ENCODE measurements at places on chromosomes 5 and 9.

GRCh38 chr5:178376921-178377582, 144.4 kb upstream of the PHYKPL start:
- no peak for DNase-seq

GRCh38 chr9:131523451-131524435, 7.3 kb downstream of the UCK1 start:
- DNase-seq, result no peak

- DNase-seq, result no peak
Measured at GRCh38 chr5:109511980-109512734, 102.4 kb upstream of the PJA2 start.

DNA sequence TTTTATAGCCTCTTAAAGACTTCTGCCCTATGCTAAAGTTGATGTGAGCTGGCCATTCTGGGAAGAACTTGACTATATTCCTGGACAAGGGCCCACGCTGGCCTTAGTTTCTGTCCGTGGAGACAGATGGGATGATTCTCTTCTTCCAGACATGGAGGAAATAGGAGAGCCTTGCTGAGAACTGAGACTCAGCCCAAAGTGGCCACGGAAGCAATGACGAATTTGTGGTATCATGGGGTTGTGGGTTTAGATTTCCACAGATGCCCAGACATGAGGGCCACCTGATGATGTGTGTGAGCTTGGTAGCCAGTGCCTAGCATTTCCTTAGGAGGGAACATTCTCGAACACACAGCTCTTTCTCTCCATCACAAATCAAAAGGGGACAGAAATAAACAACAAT, 309.1 kb downstream of the NSG2 start:
- DNase-seq, result no peak

DNA sequence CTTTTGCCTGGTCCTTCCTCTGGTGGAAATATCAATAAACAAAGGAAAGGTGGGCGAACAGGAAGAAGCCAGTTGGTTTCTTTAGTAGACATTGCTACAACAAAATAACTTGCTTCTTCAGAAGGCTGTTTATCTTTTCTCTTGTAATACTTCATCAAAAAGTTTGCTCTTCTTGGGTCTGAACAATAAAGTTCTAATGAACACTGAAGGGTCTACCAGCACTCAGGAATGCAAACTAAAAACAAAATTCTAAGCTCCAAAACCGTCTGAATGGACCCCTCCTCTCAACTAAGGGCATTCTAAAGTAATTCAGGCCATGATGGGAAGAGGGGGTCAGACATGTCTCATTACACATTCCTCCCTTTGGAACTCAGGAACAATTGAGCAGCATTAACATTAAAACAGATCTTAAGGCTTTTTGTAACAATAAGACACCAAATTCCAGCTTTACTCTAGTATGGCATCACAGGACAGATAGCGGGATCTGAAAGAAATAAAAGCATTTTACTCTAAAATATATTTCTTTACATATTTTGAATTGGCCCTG, 2.3 kb downstream of the TBCA start:
- DNase-seq, result no peak

DNA sequence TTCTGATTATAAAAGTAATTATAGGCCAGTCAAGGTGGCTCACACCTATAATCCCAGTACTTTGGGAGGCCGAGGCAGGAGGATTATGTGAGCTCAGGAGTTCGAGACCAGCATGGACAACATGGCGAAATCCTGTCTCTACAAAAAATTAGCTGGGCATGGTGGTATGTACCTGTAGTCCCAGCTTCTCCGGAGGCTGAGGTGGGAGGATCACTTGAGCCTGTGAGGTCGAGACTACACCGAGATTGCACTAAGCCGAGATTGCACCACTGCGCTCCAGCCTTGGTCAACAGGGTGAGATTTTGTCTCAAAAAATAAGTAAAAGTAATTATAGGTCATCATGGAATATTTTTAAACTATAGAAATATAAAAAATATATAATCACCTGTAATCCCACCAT, 18.1 kb downstream of the IRF1 start:
- DNase-seq, result no peak

- DNase-seq, result no peak
Measured at GRCh38 chr9:107487521-107488374, 1.8 kb downstream of the KLF4 start.

DNA sequence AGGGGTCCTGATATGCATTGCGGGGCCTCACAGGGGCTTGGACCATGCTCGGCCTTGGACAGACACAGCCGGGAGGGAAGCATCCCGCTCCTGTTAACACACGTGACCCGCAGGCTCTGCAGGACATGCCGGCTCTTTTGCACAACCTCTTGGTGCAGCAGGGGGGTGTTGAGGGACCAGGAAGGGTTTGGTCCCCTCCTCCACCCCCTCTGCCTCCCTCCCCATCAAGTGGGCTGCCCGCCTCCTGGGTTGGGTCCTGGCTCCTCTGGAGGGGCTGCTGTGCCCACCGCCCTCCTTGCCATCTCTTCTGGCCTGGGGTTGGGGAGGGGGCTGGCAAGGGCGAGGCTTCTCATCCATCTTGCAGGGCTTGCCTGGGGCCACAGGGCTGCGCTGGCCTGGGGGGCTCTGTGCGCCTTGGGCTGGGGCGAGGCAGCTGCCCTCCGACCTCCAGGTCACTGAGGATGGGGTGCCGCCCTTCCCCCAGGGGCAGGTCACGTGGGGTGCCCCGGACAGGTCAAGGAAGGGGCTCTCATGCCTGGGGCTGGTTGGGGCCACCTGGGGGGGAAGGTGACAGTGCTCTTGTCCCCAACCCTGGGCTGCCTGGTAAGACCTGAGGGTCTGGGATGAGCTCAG, 16.8 kb upstream of the SLC9A3 start:
- DNase-seq, result no peak

- DNase-seq, result no peak
Measured at GRCh38 chr5:10441992-10442435, 335 bp downstream of the ROPN1L start.

GRCh38 chr5:75463726-75464125, 47.7 kb downstream of the CERT1 start:
- DNase-seq, result no peak

- DNase-seq, result no peak
Measured at GRCh38 chr5:169945831-169946261, 34.4 kb downstream of the INSYN2B start.

DNA sequence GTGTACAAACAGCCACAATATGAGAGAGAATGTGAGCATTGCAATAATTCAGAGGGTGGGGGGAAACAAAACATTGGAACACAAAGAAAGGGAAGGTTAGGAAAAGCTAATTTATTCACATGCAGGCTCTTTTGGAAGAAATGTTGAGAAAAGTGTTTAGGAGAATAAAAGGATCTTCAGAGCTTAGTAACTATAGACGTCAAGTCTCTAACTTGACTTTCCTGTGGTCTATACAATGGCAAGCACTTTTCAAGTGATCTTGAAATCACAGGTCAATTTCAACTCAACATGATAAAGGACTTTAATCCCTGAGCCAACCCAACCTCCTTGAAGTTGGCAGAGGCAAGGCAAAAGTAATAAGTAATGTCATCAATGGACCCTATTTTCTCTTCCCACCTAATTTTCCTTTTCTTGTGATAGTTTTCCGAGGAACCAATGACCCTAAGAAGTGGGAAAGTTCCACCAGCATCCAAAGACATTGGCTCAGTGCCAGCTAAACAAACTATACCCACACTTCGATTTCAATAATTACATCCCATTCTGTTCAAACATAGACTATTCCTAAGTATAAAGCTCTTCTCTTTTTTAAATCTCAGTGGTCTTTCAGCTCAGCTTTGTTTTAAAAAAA, 23.7 kb downstream of the RFK start:
- no peak for DNase-seq

DNA sequence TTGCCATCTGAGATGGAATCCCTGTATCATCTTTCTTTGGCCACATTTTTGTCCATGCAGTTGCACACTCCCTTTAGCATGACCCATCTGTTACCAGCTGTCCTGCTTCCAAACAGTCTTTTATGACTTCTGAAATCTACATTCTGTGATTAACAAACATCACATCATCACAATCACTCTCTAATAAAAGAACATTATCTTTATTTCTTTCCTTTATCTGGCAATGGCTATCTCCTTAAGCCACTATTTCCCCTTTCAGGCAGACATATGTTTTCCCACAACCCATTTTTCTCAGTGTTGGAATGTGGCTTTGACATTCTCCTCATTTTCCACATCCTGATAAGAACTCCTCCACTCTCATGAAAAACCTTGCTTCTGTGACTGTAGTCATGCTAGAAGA, 141.0 kb downstream of the ST8SIA4 start:
- no peak for DNase-seq

DNA sequence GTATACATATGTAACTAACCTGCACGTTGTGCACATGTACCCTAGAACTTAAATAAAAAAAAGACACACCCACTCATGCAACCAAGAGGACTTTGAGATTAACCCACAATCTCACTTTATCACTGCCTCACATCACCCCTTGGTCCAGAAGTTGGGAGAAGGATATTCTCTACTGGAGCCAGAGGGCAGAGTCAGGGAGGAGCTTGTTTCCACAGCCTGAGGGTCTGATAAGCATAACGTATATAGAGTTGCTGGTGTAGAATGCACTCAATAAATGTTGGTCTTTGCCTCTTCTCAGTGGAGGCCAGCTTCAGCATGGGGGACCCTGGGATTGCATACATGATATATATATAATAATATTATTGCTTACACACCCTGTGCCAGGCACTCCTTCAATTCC, 10.1 kb downstream of the KCNV2 start:
- no peak for DNase-seq

DNA sequence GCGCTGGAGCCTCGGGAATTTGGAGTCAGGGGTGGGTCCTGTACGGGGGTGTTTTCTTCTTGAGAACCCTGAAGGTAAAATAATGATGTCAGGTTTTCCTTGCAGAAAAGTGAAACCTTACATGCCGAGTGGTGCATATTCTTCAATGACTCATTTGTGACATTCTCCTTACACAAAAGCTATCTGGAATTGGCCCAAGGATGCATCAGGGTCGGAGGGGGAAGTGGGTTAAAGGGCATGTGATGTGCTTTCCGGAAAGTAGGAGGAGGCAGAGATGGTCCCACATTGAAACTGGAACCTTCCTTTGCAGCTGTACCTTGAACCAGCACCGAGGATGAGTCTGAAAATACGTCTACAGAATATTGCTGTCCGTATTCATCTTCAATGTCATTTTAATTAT, 411.2 kb upstream of the IRX4 start:
- no peak for DNase-seq

DNA sequence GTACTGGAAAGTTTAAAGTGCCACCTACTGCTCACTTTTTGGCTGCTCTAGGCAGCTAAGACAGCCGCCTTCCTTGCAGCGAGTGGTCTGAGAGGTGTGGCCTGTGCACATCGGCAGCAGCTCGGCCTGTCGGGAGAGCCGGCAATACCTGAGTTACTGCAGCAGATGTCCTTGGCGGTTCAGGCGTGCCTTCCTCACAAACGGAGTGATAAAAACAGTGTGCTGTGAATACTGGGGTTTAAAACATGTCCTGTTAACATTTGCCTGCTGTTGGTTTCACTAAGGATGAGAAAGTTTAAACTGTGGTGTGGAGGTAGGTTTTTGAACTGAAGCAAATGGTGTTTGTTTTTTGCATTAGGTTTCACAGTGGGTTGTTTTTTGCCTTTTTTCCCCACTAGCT, 12.9 kb downstream of the TRAF2 start:
- DNase-seq, result no peak

DNA sequence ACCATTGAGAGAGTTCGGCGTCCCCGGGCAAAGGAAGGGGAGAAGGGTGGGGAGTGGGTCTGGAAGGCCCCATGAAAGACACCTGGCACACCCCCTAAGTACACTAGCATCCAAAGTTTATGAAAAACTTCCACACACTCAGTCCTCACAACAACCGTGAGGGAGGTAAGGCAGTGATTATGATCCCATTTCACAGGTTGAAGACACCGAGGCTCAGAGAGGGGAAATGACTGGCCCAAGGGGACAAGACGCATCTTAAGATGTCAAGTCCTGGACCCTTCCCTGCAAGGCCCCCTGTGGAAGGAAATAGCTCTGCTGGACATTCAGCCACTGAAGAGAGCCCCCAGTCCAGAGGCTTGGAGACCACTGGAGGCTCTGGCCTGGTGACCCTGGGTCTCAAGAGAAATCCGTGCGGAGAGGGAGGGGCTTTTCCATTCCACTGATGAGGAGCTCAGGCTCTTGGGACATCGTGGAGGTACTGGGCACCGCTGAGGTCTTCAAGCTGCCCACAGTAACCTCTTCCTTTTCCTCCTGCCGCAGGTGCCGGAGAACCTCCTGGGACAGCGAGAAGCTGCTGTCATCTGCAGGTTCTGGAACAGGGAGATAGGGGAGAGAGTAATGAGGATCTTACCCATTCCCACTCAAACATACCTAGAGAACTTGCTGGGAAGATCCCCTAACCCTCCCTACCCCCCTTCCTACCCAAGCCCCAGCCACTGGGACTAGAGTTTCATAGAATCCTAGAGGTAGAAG, 5.2 kb downstream of the SMIM33 start:
- no peak for DNase-seq

- no peak for DNase-seq
Measured at GRCh38 chr5:74373076-74373475, 267.5 kb downstream of the ENC1 start.

DNA sequence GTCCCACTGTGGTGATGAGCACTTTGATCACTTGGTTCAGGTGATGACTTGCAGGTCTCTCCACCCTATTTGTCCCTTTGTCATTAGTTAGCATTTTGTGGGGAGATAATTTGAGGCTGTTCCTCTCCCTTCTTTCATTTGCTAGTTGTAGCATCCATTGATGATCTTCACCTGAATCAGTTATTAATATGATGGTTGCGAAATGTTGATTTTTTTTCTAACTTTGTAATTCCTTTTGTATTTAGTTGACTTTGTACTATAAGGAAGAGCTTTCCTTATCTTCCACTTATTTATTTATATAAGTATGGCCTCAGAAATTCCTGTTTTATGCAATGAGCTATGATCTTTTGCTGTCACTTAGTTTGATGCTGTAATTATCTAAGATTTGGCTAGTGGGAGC, 12.6 kb downstream of the TRIO start:
- DNase-seq, result no peak

DNA sequence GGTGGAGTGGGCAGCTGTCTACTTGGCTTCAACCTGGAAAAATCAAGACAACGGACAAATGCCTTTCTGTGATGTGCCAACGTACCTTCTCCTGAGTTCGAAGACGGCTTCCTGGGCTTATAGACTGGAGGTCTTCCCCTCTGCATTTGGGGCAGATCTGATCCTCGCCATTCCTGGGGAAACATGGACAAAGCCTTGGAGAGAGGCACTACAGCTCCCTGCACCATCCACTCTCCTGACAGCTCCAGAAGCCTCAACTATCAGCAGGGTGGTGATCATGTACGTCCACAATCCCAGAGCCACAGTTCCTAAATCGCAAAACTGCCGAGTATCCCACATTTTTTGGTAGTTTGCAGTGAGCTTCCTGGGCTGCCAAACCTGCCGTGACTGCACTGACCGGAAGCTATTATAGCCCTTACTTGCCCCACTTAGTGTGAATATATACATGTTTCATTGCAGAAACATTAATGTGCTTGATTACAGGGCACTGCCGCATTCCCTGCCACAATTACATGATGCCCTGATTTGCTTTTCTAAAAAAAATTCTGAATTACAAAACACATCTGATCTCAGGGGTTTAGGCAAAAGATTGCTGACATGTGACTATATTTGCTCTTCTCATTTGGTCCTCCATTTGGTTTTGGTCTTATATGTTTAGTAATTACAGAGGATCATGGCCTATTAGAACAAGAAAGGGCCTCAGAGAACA, 2.8 kb downstream of the TRAF1 start:
- DNase-seq, result peak; percentile 38
